ENCODE measurements at places on chromosomes 6 and 20. TPM values are rescaled to one million over a fixed set of nuclear protein-coding genes. Genes with fewer than 3 reads are reported as not detected.

DNA sequence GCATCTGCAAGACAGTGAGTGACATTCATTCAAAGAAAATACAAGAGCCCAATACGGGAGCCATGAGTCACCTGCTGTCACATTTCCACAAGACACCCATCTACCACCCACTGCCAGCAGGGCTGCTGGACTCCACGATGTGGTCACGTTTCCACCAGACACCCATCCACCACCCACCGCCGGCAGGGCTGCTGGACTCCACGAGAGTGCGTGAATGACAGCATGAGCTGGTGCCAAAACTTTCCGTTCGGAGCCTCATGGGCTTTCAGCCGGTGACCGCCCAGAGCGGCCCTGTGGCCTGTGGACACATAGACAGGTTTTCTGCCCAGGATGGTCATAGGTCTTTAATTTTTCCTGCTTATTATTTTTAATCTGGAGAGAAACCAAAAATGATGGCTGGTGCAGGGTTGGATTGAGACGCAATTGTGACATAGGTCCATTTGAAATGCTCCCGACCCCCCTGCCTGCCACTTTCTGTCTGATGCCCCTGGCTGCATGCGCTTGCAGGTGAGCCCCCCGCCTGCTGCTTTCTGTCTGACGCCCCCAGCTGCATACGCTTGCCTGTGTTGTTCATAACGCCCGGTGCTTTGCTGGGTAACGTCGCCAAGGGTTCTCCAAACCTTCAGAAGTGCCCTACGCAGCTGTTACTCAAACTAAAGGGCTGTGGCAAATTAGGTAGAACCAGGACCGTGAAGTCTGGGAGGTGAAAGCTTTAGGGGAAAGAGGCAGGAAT is 59.1 kb upstream of the SMOC2 start:
- no peaks in the 10 kb centered on the region for H3K27me3 ChIP-seq
- DNase-seq, result no peak
- H3K36me3 ChIP-seq, result no peaks in the 10 kb centered on the region
- no peak overlapping the region for H3K27ac ChIP-seq

- H3K36me3 ChIP-seq, result no peaks in the 10 kb centered on the region
- no peaks in the 10 kb centered on the region for H3K4me1 ChIP-seq
- DNase-seq, result no peak
- no peak overlapping the region for H3K27ac ChIP-seq
These were observed 55.0 kb downstream of the CDKAL1 start for GRCh38 chr6:20589266-20589665.

DNA sequence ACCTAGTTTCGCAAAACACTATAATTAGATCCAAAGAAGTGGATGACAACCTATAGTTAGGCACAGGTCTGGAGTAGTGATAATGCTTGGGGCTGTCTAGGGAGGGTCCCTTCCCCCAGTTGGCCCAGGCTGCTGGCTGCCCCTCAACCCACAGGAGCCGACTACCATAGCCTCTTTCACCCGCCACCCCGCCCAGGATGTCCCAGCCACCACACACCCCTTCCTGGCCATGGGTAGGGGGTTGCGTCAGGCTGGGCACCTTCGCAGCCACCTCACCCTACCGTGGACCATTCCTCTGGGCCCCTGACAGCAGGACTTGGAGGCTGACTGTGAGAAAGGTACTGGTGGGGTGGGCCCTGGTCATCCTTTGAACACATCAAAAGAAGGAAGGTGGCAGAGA is 8.5 kb downstream of the TFEB start:
- no peaks in the 10 kb centered on the region for H3K36me3 ChIP-seq
- H3K27ac ChIP-seq, result no peak overlapping the region
- H3K4me3 ChIP-seq, result no peak overlapping the region

DNA sequence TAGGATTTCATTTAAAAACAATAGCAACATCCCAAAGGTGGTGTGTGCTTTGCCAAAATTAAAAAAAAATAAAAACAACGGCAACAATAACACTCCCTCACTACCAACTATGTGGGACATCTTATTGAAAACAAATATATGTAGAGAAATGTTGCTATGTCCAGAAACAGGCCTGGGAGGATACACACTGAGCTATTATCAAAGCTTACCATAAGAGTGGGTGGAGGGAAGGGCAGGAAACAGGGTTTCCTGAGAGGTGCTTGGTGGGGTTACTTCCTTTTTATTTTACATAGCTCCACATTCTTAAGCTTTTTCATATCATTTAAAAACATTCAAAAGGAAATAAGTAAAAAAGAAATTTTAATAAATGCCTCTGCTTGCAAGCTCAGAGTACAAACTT is 150.0 kb upstream of the RIPOR2 start:
- no peaks in the 10 kb centered on the region for H3K27me3 ChIP-seq
- no peaks in the 10 kb centered on the region for H3K36me3 ChIP-seq
- no peaks in the 10 kb centered on the region for H3K4me1 ChIP-seq
- peak overlapping the region; percentile 53 for H3K27ac ChIP-seq
- no peak overlapping the region for H3K4me3 ChIP-seq
- no peak for DNase-seq

DNA sequence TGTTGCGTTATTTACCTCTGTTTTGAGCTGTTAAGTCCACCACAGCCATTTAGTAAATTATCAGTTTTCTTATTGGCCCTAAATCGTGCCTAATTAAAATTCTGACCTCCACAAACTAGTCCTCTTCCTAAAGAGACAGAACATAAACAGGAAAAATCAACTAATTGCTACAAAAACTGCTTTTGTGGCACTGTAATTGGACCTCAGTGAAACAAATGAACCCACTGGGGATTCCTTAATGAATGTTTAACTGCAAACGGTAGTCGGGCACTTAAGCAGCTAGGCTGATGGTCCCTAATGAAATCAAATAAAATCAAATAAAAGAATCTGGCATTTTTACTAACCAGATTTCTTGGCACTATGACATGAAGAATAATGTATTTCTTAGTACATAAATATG is 513.4 kb upstream of the SLC35B3 start:
- H3K27ac ChIP-seq, result no peak overlapping the region
- no peaks in the 10 kb centered on the region for H3K36me3 ChIP-seq
- H3K4me1 ChIP-seq, result no peaks in the 10 kb centered on the region
- no peaks in the 10 kb centered on the region for H3K27me3 ChIP-seq
- H3K4me3 ChIP-seq, result no peak overlapping the region

DNA sequence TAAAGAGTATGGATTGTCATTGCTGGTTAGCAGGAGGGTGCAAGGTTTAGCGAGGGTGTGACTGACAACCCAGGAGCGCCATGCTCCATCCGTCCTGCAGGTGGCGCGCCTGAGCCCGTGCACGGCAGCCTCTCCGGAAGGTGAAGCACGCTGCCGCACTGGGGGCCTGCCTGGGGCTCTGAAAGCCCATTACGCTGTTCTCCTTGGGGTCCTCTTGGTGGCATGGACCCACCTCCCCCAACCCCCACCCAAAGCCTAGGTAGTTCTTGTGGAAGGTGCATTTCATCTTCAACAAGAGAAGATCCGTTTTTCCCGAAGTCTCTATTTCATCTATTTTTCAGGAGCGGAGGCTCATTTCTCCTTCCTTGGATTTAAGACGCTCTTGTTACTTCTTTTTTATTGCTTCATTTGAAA is 197.4 kb upstream of the KCNG1 start:
- no peak overlapping the region for H3K4me3 ChIP-seq
- no peak overlapping the region for H3K27ac ChIP-seq
- DNase-seq, result peak; percentile 37
- no peaks in the 10 kb centered on the region for H3K36me3 ChIP-seq
- no peaks in the 10 kb centered on the region for H3K27me3 ChIP-seq

GRCh38 chr20:60036746-60037499 is 78.7 kb downstream of the CDH26 start:
- no peaks in the 10 kb centered on the region for H3K36me3 ChIP-seq
- H3K27ac ChIP-seq, result no peak overlapping the region
- H3K27me3 ChIP-seq, result no peaks in the 10 kb centered on the region
- H3K4me1 ChIP-seq, result no peaks in the 10 kb centered on the region
- no peak overlapping the region for H3K4me3 ChIP-seq
- DNase-seq, result no peak

- H3K4me1 ChIP-seq, result no peaks in the 10 kb centered on the region
- H3K27ac ChIP-seq, result no peak overlapping the region
- DNase-seq, result no peak
- no peaks in the 10 kb centered on the region for H3K27me3 ChIP-seq
- no peaks in the 10 kb centered on the region for H3K36me3 ChIP-seq
These were observed 13.6 kb downstream of the BNIP5 start for GRCh38 chr6:36323062-36323461.

DNA sequence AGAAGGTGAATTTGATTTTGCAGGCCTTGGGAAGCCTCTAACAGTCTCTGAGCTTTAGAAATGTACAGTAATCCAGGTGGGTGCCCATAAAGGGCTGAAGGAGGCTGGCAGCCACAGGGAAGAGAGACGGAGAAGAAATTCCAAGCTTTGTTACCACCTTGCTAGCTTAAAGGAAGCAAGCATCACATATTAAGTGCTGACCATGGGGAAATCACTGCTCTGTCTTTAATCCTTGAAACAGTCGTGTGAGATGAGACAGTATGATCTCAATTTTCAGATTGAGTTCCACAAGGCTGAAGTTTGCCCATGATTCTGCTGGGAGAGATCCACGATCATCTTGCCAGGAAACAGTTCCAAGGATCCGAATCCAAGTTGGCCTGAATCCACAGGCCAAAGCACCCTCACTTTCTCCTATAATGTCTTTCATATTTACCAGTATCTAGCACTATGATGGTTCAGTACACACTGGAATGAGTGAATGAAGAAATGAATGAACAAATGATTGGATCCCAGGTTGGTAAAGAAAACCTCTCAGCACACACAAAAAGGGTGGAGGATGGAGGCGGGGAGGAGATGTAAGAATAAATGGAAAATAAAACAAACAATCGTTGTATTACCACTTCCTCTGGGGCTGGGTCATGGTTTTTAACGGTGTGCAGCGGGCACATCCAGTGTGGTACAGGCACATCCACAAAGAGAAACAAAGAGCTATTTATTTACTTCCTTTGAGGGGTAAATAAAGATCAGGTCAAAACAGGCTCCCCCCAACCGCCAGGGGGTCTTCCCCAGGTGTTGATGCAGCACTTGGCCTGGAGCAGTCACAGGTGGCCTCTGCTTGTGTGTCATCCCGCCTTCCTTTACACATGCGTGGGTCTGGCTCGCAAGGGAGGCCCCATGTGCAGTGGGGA is 28.2 kb upstream of the TAF8 start:
- no peak overlapping the region for H3K27ac ChIP-seq
- no peak overlapping the region for H3K4me3 ChIP-seq
- DNase-seq, result no peak
- H3K4me1 ChIP-seq, result no peaks in the 10 kb centered on the region
- no peaks in the 10 kb centered on the region for H3K27me3 ChIP-seq
- H3K36me3 ChIP-seq, result no peaks in the 10 kb centered on the region

GRCh38 chr6:96862560-96862959 is 25.3 kb upstream of the GPR63 start:
- no peaks in the 10 kb centered on the region for H3K4me1 ChIP-seq
- H3K27ac ChIP-seq, result no peak overlapping the region
- no peaks in the 10 kb centered on the region for H3K36me3 ChIP-seq

DNA sequence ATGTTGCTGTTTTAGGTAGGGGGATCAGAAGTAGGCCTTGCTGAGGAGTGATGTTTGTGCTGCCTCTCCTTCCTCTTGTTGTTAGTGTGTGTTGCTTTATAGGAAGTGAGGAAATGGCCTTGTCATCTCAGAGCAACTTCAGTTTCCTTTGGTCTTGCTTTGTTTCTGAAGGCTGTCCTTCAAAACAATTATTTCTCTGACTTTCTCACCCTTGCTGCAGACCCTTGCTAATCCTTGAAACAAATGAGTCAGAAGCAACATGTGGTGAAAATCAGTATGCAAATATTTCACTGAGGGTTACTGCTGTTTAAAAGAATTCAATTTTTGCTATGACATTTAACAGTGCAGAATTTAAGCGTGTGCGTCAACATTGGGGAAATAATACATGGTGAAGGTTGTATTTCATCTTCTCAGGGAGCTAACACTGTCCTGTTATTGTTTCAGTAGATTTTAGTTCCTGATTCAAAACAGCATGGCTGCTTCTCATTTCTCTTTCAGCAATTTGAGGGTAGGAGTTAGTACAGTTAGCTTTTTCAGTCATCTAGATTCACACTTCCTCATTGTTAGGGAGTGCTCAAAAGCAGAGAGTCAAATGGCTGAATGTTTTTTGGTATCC is 13.8 kb downstream of the RNF144B start:
- H3K4me1 ChIP-seq, result no peaks in the 10 kb centered on the region
- H3K36me3 ChIP-seq, result no peaks in the 10 kb centered on the region
- H3K27ac ChIP-seq, result no peak overlapping the region
- no peak overlapping the region for H3K4me3 ChIP-seq

GRCh38 chr6:142846883-142847287 is 98.1 kb downstream of the HIVEP2 start:
- peak overlapping the region; percentile 69 for H3K27ac ChIP-seq
- H3K27me3 ChIP-seq, result no peaks in the 10 kb centered on the region
- no peak overlapping the region for H3K4me3 ChIP-seq
- H3K36me3 ChIP-seq, result no peaks in the 10 kb centered on the region

- no peak overlapping the region for H3K27ac ChIP-seq
- no peaks in the 10 kb centered on the region for H3K27me3 ChIP-seq
- no peaks in the 10 kb centered on the region for H3K4me1 ChIP-seq
- H3K4me3 ChIP-seq, result no peak overlapping the region
- no peaks in the 10 kb centered on the region for H3K36me3 ChIP-seq
- DNase-seq, result no peak
These were observed 9.7 kb downstream of the HLA-DOB start for GRCh38 chr6:32807020-32807580.

- H3K4me3 ChIP-seq, result no peak overlapping the region
- no peaks in the 10 kb centered on the region for H3K36me3 ChIP-seq
- H3K27me3 ChIP-seq, result no peaks in the 10 kb centered on the region
- no peak for DNase-seq
- H3K27ac ChIP-seq, result no peak overlapping the region
- H3K4me1 ChIP-seq, result no peaks in the 10 kb centered on the region
These were observed 73.7 kb downstream of the DTNBP1 start for GRCh38 chr6:15588971-15589634.

- no peaks in the 10 kb centered on the region for H3K36me3 ChIP-seq
- no peak overlapping the region for H3K4me3 ChIP-seq
- H3K27me3 ChIP-seq, result no peaks in the 10 kb centered on the region
- no peaks in the 10 kb centered on the region for H3K4me1 ChIP-seq
These were observed 94.4 kb upstream of the MAP7 start for GRCh38 chr6:136644597-136644952.

The ANGPT4 gene
- 0.55 TPM for total RNA-seq

The DLK2 gene
- total RNA-seq, result 1.9 TPM

The PPP1R3G gene
- total RNA-seq, result 2.6 TPM

The TNFRSF6B gene
- not detected for total RNA-seq

The OPN5 gene
- total RNA-seq, result not detected

The PRRT1 gene
- 8.0 TPM for total RNA-seq

The CCM2L gene
- 21.9 TPM for total RNA-seq

The CBLN4 gene
- not detected for total RNA-seq

The REPS1 gene
- 65.4 TPM for total RNA-seq
